ENCODE measurements at places on chromosomes 2 and 18.

DNA sequence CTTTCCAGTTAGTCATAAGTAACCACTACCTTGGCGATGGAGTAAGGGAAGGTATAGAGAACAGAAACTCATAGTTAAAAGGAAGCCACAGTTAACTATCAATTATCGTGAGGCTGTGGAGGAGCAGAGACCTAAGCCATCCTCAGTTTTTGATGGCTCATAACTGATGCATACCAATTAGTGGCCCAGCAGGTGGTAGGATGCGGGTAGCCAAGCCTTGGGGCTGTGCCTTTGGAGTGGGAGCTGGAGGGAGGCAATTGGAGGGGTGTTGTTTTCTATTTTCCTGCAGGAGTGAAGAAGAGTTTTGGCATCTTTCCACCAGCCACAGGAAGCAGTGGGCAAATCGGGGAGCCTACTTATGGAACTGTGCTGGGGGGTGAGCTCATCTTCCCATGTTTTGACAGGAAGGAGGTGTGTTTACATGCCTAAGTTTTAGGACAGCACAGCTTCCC lies 194.8 kb downstream of the TPGS2 start:
- DNase-seq, result no peak

DNA sequence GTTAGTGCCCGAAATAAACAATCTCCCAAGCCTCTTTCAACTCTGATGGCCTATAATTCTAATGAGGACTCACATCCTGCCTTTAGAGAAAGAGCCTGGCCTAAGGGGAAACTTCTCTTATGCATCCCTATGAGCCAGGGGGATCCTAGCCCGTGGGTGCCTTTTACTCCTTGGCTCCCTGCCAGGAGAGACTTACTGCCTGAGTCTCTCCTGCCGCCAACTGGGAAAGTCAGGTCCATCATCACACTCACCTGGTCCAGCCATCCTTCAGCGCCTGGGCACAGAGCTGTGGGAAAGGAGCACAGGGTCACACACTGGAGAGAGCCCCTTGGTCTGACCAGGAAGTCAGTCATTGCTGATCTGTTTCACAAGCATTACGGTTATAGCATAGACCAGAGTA lies 24.1 kb downstream of the ENOSF1 start:
- DNase-seq, result no peak

- no peak for DNase-seq
These were observed 265.1 kb downstream of the RIT2 start for GRCh38 chr18:42850174-42851083.

DNA sequence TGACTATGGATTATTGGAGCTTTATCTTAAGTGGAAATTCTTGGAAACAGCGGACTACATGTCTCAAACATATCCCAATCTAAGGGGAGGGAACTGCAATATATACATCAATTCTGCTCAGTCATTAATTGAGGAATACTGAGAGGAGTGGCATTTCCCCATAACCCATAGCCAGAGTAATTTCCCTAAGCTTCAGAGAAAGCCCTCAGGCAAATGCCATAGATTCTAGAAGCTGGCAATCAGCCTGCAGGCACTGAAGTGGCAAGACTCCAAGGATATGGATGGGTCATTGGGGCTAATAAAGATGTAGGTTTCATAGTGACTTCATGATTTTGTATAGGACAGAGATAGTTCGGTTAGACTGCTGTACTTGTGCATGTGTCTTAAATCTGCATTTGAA lies 1960.5 kb upstream of the PIK3C3 start:
- no peak for DNase-seq

- DNase-seq, result no peak
These were observed 22.0 kb downstream of the NTSR2 start for GRCh38 chr2:11647834-11648600.

- no peak for DNase-seq
These were observed 117.5 kb downstream of the AGAP1 start for GRCh38 chr2:235611349-235611748.

DNA sequence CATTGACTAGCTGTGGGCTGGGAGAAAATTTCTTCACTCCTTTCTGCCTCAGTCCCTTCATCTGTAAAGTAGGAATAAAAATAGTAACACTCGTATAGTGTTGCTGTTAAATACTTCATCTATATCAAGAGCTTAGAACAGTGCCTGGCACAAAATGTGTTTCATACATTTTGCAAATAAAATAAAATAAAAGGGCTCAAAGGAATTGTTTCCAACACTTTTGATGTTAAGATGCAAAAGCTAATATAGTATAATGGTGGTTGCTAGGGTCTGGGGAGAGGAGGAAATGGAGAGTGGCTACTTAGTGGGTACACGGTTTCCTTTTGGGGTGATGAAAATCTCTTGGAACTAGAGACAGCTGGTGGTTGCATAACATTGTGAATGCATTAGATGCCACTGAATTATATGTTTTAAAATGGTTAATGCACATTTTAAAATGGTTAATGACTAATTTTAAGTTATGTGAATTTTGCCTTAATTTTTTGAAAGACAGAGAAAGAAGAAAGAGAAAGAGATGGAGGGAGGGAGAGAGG lies 542.1 kb upstream of the ID2 start:
- DNase-seq, result no peak

DNA sequence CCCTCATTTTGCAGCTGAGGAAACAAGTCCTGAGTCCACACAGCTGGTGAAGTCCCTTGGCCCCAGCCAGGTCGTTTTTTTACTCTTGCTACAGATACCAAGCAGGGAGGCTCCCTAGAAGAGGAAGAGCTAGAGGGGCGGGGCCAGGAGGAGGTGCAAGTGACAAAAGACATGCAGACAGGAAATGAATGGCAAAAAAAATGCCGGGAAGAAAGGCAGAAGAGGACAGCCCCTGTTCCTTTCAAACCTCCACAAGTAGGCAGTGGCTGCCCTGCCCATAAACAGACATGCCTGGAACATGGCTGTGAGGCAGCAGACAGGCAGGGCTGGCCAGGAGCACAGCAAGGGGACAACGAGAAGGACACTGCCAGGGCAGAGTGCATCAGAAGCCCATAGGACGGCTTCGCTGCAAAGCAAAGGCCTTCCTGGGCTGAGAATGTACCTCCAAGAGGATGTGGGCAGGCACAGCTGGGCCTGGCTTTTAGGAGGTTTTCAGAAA lies 108.7 kb downstream of the ZBTB7C start:
- no peak for DNase-seq

GRCh38 chr2:203715744-203716143 lies 9.3 kb downstream of the CD28 start:
- DNase-seq, result no peak

DNA sequence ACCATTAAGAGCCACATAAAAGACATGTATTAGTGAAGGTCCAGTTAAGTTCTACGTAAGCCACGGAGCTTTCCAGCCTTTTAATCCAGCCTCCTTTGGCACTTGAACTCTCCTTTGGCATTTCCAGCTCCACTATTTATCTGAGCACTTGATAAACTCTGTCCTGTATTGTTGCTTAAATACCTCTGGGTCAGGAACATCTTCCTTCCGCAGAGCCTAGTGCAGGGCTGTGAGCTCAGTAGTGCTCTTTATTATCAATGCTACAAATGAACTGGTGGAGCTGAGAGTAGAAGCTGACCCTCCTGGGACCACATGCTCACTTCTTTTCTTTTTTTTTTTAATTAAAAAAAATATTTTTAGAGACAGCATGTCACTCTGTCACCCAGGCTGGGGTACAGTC lies 4.9 kb downstream of the STPG4 start:
- no peak for DNase-seq

DNA sequence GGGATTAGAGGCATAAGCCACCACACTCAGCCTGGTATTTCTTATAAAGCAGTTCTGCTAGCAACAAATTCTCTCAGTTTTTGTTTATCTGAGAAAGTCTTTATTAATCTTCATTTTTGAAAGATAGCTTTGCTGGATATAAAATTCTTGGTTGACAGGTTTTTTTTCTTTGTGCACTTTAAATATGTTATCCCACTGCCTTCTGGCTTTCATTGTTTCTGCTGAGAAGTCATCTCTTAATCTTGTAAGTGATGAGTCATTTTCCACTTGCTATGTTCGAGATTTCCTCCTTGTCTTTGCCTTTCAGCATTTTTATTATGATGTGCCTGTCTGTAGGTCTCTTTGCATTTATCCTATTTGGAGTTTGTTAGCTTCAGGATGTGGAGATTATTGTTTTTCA lies 5.9 kb upstream of the ELAC1 start:
- no peak for DNase-seq

DNA sequence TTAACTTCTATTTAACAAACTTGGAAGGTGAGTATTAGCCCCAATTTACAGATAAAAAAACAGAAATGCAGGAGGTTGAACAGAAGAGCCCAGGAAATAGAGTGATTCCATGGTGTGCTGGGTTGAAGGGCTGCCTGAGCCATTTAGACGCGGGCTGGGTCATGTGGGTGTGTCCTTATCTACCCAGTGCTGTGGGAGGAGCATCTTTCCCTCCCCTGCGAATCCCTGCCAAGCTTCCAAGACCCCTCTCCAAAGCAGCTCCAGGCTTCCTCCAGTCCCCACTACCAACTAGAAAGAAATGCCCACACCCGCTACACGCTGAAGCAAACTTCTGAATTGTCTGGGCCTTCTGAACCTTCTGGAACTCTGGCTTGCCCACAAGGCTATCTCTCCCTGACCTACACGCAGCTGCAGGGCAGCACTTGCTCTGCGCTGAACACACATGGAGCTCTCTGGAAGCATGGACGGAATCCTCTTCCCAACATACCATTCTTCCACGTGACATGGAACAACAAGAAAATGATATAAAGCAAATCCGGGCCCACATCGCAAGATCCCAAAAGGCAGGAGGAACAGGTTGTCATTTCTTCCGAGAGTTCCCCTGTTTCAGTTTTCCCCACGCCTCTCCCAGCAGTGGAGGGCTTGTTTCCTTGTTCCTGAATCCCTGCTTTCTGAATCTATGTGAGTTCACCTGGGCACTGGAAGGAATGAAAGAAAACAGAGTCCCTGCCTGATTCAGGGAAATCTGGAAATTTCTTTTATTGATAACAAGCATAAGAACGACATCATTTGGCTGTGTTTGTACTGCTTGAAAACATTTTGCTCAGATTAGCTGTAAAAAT lies 562.7 kb upstream of the ID2 start:
- no peak for DNase-seq

GRCh38 chr18:59865241-59865986 lies 34.4 kb upstream of the PMAIP1 start:
- DNase-seq, result no peak
